Activated CD4-positive, alpha-beta memory T cell treated with anti-CD3 and anti-CD28 coated beads, Interleukin-2, amount 10 ng/mL, durations not matched to agents 7 days and 5 days (primary cell): ENCODE measurements at places on chromosomes 4 and X. TPM values are rescaled to one million over a fixed set of nuclear protein-coding genes. Genes with fewer than 3 reads are reported as not detected.

GRCh38 chrX:69493766-69494165 lies 10.4 kb upstream of the NALF2 start:
- H3K27ac ChIP-seq, result no peak overlapping the region
- no peak for DNase-seq
- no peak overlapping the region for H3K4me3 ChIP-seq
- H3K27me3 ChIP-seq, result peaks cover 1% of the 10 kb centered on the region

- H3K4me3 ChIP-seq, result no peak overlapping the region
- no peak overlapping the region for H3K27ac ChIP-seq
- no peak for DNase-seq
- H3K36me3 ChIP-seq, result peaks cover 16% of the 10 kb centered on the region
- no peaks in the 10 kb centered on the region for H3K27me3 ChIP-seq
- peaks cover 33% of the 10 kb centered on the region for H3K4me1 ChIP-seq
Observed at GRCh38 chrX:19718642-19719041, 168.8 kb downstream of the SH3KBP1 start.

- no peaks in the 10 kb centered on the region for H3K36me3 ChIP-seq
- H3K27me3 ChIP-seq, result peaks cover 19% of the 10 kb centered on the region
- H3K27ac ChIP-seq, result no peak overlapping the region
- H3K4me3 ChIP-seq, result no peak overlapping the region
- H3K4me1 ChIP-seq, result no peaks in the 10 kb centered on the region
- DNase-seq, result no peak
Observed at GRCh38 chr4:168797738-168798375, 212.2 kb downstream of the CBR4 start.

- H3K36me3 ChIP-seq, result no peaks in the 10 kb centered on the region
- no peak overlapping the region for H3K4me3 ChIP-seq
- peaks cover 1% of the 10 kb centered on the region for H3K27me3 ChIP-seq
- H3K27ac ChIP-seq, result no peak overlapping the region
- H3K4me1 ChIP-seq, result peaks cover 6% of the 10 kb centered on the region
Observed at GRCh38 chr4:169986369-169986768, 39.8 kb downstream of the MFAP3L start.

GRCh38 chr4:100100985-100101384 lies 89.3 kb downstream of the DDIT4L start:
- H3K4me1 ChIP-seq, result peaks cover 42% of the 10 kb centered on the region
- H3K4me3 ChIP-seq, result no peak overlapping the region
- no peaks in the 10 kb centered on the region for H3K27me3 ChIP-seq
- H3K36me3 ChIP-seq, result no peaks in the 10 kb centered on the region

GRCh38 chrX:15299941-15300851 lies 15.2 kb downstream of the ASB11 start:
- no peaks in the 10 kb centered on the region for H3K27me3 ChIP-seq
- no peak for DNase-seq
- H3K4me1 ChIP-seq, result peaks cover 21% of the 10 kb centered on the region
- no peak overlapping the region for H3K27ac ChIP-seq

DNA sequence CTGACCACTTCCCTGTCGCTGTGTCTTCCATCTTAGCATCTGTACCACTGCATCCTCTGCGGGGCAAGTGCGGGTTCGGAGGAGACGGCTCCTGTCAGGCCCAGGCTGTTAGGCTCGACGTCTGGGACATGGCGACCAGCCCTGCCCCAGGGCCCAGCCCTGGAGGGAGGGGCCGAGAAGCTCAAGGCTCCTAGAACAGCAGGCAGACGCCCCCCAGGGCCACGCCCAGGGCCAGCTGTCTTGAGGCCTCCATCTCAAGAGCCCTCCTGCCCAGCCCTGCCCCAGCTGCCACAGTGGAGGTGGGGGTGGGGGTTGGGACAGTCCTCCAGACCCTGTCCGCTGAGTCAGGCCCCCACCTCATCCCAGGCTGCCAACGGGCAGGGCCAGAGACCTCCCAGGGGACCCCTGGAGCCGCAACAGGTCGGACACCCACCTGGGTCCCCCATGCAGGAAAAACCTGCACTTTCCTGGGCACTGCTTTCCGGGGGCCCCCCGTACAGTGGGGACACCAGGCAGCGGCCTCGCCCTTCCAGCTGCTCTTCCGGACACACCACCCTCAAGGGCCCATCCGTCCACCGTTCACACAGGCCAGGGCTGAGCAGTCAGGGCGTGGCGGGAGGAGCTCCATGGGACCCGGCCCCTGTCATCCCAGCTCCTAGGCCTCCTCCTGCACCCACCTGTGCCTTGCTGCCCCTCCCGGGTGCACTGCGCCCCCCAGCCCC lies 83.1 kb downstream of the FAM53A start:
- H3K4me3 ChIP-seq, result no peak overlapping the region
- H3K4me1 ChIP-seq, result peaks cover 12% of the 10 kb centered on the region
- no peak for DNase-seq
- H3K36me3 ChIP-seq, result no peaks in the 10 kb centered on the region

GRCh38 chrX:45719751-45720501 lies 519.2 kb upstream of the DIPK2B start:
- DNase-seq, result no peak
- peaks cover 28% of the 10 kb centered on the region for H3K4me1 ChIP-seq
- H3K4me3 ChIP-seq, result no peak overlapping the region

- H3K36me3 ChIP-seq, result peaks cover 19% of the 10 kb centered on the region
- H3K27ac ChIP-seq, result no peak overlapping the region
- peaks cover 39% of the 10 kb centered on the region for H3K4me1 ChIP-seq
- DNase-seq, result no peak
Observed at GRCh38 chr4:38677441-38677840, 13.4 kb downstream of the KLF3 start.

DNA sequence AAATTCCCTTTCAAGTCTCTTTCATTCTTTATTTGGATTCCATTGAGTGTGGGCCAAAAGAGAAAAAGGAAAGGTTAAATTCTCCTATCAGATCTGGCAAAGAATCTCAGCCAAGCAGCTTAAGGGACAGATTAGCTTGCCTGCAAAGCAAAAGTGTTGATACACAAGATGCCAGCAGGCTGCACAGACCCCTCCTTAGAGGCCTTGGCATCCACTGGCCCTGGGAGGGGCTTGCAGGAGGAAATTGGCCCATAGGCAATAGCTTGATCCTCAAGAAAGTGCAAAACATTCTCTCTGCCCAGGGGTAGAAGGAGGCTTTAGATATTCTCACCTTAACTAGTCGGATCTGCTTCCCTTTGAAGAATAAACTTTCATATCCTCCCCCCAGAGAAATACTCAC lies 300.4 kb upstream of the CPEB2 start:
- DNase-seq, result no peak
- H3K4me3 ChIP-seq, result no peak overlapping the region
- H3K27ac ChIP-seq, result no peak overlapping the region

DNA sequence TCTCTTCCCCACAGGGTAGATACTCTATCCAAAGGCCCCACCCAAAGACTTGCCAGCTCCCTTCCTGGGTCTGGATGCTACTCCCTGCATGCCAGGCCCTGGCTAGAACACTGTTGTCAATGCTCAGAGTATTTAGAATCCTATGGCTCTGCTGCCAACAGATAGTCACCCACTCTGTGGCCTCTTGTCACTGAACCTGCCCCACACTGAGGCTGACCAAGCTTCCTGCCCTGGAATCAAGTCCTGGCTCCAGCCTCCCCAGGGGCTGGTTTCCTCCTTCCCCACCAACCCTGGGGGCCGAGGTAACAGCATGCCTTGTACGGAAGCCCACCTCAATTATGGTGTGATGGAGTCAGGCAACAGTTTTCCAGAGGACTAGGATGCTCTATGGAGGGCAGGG lies 63.3 kb downstream of the EFNB1 start:
- H3K4me3 ChIP-seq, result no peak overlapping the region
- no peaks in the 10 kb centered on the region for H3K27me3 ChIP-seq
- peaks cover 1% of the 10 kb centered on the region for H3K4me1 ChIP-seq
- H3K27ac ChIP-seq, result no peak overlapping the region

- no peaks in the 10 kb centered on the region for H3K4me1 ChIP-seq
- H3K4me3 ChIP-seq, result no peak overlapping the region
- no peaks in the 10 kb centered on the region for H3K36me3 ChIP-seq
- H3K27ac ChIP-seq, result no peak overlapping the region
Observed at GRCh38 chrX:122220644-122221373, 963.3 kb upstream of the GRIA3 start.

- H3K27me3 ChIP-seq, result peaks cover 1% of the 10 kb centered on the region
- no peaks in the 10 kb centered on the region for H3K4me1 ChIP-seq
- no peak for DNase-seq
- H3K27ac ChIP-seq, result no peak overlapping the region
- H3K36me3 ChIP-seq, result no peaks in the 10 kb centered on the region
Observed at GRCh38 chrX:18875256-18875878, 108.5 kb downstream of the PHKA2 start.

- no peaks in the 10 kb centered on the region for H3K36me3 ChIP-seq
- peaks cover 3% of the 10 kb centered on the region for H3K4me1 ChIP-seq
- no peaks in the 10 kb centered on the region for H3K27me3 ChIP-seq
- H3K4me3 ChIP-seq, result no peak overlapping the region
- DNase-seq, result no peak
Observed at GRCh38 chr4:174056959-174057358, 226.5 kb downstream of the FBXO8 start.

Gene LAGE3
- 29.9 TPM for total RNA-seq

Gene MAGEE2
- total RNA-seq, result not detected

Gene EIF2S3
- total RNA-seq, result 172 TPM

Gene GAGE12F
- not detected for total RNA-seq

Gene LANCL3
- 0.23 TPM for total RNA-seq

Gene CORIN
- total RNA-seq, result 0.08 TPM

Gene RPL34
- 1,156 TPM for total RNA-seq

Gene NEUROG2
- total RNA-seq, result not detected
